ENCODE measurements at places on chromosomes 3 and 15.

DNA sequence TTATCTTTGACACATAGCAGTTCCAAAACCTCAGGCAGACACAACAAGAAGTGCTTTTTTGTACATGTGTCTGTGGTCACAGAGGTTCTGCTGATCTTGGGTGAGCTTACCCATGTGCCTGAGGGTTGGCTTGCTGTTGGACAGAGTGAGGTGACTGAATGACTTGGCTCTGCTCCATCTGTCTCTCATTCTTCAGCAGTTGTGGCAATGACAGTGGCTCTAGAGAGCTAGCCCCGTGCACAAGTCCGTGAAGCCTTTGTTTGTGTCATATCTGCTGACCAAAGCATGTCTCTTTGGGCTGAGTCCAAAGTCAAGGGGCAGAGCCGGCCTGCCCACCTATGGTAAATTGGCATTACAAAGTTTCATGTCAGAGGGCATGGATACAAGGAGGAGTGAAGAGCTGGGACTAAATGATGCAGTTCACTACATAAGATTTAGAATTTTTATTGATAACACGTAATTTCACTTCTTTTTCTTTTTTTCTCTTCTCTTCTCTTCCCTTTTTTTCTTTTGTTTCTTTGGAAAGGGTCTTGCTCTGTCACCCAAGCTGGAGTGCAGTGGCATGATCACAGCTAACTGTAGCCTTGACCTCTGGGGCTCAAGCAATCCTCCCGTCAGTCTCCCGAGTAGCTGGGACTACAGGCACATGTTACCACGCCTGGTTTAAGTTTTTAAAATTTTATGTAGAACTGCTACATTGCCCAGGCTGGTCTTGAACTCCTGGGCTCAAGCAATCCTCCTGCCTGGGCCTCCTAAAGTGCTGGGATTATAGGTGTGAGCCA, 77.9 kb downstream of the ITPR1 start:
- DNase-seq, result no peak

DNA sequence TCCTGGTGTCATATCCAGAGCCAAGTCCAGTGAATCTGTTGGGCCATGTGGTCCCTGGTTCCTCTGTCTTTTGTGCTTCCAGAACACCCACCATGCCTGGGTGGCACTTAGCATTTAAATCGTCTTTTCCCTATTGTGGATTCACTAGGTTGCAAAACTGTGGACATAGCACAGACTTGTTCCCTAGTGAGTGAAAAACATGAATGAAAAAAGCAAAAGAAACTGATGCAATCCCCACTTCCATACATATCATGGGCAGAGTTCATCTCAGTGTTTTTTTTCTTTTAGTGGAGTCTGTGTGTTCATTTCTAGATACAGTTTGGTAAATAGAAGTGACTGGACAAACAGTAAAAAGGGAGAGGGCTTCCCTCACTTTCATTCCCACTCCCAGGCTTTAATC, 170.5 kb downstream of the SLCO3A1 start:
- no peak for DNase-seq

- no peak for DNase-seq
These were observed 38.5 kb upstream of the TFRC start for GRCh38 chr3:196120291-196120951.

- DNase-seq, result no peak
These were observed 295.1 kb upstream of the PROK2 start for GRCh38 chr3:72080095-72080494.

DNA sequence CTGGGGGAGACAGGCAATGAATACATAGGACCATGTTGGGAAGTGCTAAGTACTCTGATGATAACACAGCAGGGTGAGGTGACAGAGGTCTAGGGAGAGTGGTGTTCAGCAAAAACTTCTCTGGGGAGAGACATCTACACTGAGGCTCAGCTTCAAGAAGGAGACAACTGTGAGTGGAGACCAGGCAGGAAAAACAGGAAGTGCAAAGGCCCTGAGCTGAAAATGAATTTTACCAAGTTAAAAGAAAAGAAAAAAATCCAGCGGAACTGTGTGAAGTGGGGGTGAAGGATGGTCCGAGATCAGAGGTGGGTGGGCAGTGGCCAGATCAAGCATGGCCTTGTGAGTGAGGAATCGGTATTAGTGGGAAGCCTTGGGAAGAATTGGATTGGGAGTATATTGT, 110.1 kb upstream of the CLSTN2 start:
- DNase-seq, result no peak

- no peak for DNase-seq
These were observed 68.6 kb downstream of the ABHD5 start for GRCh38 chr3:43759297-43759782.

- DNase-seq, result no peak
These were observed 442.8 kb downstream of the FGF12 start for GRCh38 chr3:192284443-192285072.

- DNase-seq, result no peak
These were observed 92.7 kb downstream of the PEAK1 start for GRCh38 chr15:77327168-77327567.

GRCh38 chr15:50235794-50236193, 29.7 kb downstream of the HDC start:
- DNase-seq, result no peak

GRCh38 chr3:65647369-65647768, 391.3 kb downstream of the MAGI1 start:
- no peak for DNase-seq

DNA sequence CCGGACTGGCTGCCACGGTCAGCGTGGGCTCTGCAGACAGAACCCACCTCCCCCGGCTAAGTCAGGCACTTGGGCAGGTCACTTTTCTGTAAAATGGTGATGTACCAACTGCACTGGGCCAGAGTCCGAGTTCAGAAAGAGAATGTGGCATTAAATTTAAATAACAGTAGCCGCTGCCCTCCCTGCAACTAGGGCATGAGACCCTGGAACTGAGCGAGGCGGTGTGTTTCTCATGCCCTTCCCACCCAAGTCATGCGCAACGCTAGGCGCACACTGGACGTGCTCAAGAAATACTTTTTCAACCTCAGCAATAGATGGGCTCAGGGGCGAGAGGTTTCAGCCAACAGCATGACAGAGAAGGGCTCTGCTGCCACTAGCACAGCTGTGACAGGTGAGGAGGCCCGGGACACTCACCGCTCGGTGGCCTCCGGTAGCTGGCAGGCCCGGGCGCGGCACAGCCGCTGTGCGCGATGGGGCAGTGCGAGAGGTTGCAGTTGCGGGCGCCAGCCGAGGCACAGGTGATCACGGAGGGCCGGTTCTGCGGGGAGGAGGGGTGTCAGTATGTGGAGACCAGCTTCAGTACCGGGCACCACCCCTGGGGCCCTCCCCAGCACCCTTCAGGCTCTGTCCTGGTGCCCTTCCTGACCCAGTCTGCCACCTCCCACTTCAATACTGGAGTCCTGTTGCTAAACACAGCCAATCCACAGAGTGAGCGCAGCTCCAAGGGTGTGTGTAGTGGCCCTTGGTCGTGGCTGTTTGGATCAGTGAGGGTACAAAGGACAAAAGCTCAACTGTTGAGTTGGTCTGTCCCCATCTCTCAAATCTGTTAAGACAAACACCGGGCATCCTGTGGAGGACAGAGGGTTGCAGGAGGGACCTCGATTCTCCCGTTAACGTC, 84.5 kb downstream of the VGLL4 start:
- DNase-seq, result no peak

DNA sequence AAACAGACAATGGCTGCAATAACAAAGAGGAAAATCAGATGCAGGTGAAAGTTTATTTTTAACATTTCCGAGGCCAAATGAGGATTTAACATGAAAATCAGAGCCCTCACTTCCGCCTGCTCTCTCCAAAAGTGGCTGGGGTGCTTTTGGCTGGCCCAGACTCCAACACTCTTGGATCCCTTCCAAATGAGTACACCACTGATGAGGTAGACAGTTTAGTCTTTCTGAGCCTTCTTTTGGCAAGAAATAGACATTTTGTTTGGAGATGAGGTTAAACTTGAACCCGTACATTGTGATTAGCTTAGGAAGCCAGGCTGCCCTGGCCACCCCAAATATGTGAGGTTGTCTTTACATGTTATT, 51.0 kb upstream of the TRA2B start:
- DNase-seq, result no peak
